ENCODE measurements at places on chromosomes 4 and X. TPM values are rescaled to one million over a fixed set of nuclear protein-coding genes. Genes with fewer than 3 reads are reported as not detected.

The NKX1-1 gene
- total RNA-seq, result not detected

DNA sequence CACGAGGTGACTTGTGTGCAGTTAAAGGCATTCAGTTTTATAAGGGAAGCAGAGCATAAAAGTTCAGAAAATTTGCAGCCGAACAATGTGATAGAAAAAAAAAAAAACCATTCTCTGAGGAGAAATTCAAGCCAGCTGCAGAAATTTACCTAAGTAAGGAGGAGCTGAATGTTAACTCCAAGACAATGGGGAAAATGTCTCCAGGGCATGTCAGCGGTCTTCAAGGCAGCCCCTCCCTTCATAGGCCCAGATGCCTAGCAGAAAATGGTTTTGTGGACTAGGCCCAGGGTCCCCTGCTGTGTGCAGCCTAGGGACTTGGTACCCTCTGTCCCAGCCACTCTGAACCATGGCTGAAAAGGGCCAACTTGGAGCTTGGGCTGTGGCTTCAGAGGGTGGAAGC lies 1764.0 kb downstream of the C4orf33 start:
- DNase-seq, result no peak

DNA sequence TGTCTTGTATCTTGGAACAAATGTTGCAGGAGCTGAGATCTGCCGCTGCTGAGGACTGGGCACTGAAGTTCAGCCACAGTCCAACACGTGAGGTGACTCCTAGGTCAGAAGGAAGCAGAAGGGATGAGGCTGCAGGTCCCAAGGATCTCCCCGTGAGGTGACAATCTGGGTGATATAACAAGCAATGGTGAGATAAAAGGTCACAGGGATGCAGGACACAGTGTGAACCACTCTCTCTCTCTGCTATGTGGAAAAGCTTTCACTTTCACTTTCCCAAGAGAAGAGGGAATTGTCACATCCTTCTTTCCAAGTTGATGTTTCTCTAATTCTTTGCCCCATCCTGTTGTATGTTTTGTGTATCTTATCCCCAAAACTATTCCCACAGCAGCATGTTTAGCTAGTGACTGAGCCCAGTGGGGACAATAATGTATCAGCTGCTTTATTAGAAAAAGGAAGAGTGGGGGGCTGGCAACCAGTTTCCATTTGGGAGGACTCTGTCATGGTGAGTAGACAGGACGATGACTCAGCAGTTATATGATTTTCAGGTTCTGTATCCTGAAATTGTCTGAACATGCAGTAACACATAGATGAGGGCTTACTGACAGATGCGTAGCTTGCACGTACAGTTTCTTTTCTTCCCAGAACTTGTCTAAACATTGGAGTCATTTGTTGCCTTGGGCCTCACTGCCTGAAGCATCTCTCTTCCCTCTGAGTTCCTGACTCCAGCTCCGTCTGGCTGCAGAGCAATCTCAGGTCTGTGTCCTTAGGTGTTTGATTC lies 1415.8 kb upstream of the TENM3 start:
- no peak for DNase-seq

The SULT1E1 gene
- 2.4 TPM for total RNA-seq

The ZNF330 gene
- 20.0 TPM for total RNA-seq

The CHST7 gene
- 9.5 TPM for total RNA-seq

GRCh38 chrX:155747520-155747919 lies 133.6 kb upstream of the VAMP7 start:
- peak; percentile 71 for DNase-seq

DNA sequence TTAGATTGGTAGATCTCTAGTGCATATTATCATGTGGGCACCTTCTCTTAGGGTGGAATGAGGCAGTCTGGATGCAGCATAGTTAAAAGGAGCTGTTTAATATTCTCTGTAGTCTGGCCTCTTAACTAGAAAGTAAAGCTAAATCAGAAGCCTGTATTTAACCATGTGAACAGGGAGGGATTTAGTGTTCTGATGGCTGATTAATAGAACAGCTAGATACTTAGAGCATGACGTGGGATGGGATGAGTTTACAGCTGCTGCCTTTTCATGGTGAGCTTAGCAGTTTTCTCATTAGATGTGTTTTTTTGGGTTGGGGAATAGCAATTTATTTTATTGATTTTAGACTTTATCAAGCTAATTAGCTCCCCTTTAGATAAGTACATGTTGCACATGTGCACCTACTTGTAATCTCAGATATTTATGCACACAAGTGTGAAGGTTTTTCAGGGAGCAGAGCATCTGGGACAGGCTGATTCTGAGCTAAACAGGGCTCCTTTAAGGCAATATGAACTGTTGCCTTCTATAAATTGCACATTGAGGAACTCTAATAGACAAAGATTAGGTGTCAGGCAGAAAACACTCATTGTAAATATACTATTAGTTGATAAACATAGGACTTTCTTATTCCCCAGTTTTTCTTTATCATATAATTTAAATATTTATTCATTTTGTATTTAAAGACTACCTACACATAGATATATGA lies 34.1 kb downstream of the YIPF6 start:
- DNase-seq, result no peak

GRCh38 chr4:38073596-38074234 lies 113.5 kb downstream of the PTTG2 start:
- no peak for DNase-seq

The RNF113A gene
- total RNA-seq, result 16.9 TPM

- no peak for DNase-seq
These were observed 124.2 kb upstream of the KCNIP4 start for GRCh38 chr4:22072726-22073125.

The SSX1 gene
- not detected for total RNA-seq

DNA sequence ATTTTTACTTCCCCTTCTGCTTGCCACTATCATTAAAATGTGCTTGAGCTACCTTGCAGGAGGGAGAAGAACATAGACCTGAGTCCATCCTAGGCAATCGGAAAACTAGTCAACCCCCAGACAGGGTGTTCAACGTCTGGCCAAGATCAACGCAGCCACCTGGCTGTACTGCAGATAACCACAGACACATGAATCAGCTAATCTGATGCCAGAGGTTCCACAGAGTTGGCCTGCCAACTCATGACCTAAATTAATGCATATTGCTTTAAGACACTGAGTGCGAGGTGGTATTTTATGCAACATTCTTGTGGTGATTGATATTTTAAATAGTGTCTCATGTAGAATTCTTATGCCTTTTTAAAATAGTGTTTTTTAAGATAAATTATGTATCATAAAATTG lies 1283.8 kb upstream of the PABPC4L start:
- no peak for DNase-seq

The NBDY gene
- 65.0 TPM for total RNA-seq

GRCh38 chrX:143270317-143270716 lies 244.6 kb downstream of the SPANXN4 start:
- no peak for DNase-seq

GRCh38 chrX:77595848-77596247 lies 148.7 kb downstream of the FGF16 start:
- no peak for DNase-seq

DNA sequence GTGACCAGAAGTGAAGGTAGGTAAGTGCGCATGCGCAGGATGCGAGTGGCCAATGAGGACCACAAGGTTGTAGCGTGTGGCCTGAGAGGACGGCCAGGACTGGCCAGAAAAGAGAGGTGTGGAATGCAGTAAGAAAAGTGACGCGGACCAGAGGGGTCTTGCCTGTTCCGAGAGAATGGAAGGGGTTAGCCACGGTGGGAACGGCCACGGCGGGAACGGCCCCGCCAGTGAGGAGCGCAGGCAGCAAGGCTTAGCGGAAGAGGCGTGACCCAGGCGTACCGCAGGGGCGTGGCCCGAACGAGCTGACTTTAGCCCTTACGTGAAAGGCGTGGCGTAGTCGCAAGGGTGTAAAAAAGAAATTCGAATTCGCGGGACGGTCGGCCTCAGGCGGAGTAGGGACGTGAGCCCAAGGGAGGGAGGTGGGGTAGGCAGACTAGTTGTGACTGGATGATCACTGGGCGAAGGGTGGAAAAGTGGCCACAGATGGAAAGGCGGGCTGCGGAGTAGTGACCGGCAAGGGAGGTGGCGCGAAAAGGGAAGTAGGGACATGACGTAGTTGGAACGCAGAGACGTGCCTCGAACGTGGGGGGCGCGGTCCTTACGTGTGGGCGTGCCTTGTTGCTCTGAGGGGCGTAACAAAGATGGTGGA lies 10.4 kb upstream of the CLTRN start:
- peak; percentile 87 for DNase-seq

DNA sequence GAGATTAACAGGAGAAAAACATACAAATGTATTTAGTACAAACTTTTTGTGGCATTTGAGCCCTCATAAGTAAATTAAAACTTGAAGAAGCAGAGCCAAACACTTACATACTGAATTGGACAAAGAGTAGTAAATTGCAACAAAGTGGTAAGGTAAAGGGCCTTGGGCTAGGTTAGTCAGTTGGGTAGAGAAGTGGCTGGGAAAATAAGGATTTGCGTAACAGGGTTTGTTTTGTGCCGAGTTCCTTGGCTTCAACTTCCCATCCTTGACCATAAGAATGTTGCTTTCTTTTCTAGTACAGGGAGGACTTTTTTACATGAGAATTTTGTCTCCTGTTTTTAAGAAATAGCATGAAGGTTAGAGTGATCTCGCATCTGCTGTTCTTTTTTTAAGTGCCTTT lies 33.3 kb upstream of the DSPP start:
- no peak for DNase-seq

- DNase-seq, result no peak
These were observed 8.2 kb downstream of the FHIP1A start for GRCh38 chr4:151417164-151417571.

GRCh38 chr4:184475096-184475461 lies 729 bp upstream of the IRF2 start:
- DNase-seq, result peak; percentile 13

The STARD8 gene
- 0.47 TPM for total RNA-seq

The MTMR8 gene
- 3.0 TPM for total RNA-seq

DNA sequence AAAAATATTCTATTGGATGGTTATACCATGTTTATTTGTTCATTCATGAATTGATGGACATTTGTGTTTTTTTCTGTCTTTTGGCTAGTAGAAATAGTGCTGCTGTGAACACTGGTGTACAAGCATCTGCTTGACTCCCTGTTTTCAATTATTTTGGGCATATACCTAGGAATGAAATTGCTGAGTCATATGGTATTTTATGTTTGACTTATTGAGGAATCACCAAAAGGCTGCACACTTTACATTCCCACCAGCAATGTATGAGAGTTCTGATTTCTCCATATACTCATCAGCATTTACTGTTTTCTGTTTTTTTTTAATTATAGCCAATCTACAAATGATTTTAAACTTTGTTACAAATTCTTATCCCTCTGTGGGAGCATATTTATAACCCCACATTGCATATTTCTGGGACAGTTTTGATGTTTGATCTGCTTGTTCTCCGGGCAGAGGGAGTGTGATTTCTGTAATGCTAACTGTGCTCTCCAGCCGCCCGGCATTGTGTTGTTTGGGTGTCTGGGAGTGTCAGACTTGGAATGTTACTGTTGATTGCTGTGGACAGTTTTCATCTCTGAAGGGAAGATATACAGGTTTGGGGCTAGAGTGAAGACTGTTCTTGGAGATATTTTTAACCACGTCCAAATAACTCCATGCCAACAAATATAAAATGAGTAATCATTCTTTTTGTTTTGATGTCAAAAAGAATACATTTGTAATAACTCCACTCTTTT lies 60.5 kb upstream of the PGRMC2 start:
- DNase-seq, result no peak

Measured in Calu3 (cell line).